Stimulated activated CD4-positive, alpha-beta T cell treated with anti-CD3 and anti-CD28 coated beads, Interleukin-4, amount 100 ng/mL, for 1 hour (primary cell): ENCODE measurements at places on chromosomes 1 and 21.

- DNase-seq = no peak
Observed at GRCh38 chr1:187433598-187433997, 604.8 kb downstream of the PLA2G4A start.

GRCh38 chr1:158080066-158080465 is 86.6 kb downstream of the KIRREL1 start:
- no peak for DNase-seq

DNA sequence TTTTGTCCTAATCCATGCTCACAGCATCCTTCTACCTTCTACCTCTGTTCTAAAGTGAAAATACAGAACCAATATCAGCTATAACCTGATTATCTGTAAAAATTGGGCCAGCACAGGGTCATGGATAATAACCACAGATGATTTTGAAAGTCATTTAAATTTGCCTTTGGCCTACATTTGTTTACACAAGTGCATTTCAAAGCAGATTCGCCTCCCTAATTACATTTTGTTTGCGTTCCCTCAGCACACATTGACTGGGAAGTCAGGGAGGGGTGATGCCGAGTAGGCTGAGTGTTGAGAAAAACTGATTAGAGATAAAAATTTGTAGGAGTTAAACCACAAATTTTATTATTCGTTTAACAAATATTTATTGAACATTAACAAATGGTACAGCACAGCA is 19.2 kb upstream of the RGS8 start:
- no peak for DNase-seq

DNA sequence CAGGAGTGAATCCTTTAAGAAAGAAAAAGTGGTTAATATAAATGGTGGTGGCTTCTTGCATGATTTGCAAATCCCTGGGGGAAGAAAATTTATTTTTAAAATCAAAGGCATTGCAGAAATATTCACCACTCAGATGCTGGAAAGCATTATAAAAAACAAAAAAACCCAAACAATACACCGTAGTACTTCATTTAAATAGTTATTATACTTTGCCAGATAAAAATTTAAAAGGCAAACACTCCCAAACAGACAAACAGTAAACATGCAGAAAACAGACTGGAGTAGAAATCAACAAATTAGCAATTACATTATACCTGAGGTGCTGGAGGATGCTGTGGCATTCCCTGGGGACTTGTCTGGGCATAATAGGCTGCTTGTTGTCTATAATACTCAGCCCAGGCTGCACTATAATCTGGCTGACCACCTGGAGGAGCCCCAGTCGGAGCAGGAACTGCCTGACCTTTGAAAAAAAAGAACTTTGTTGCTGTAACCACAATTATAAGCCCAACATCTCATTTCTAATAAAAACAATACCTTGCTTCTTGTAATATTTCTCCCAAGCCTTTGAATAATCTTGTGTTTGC is 29.9 kb downstream of the FUBP1 start:
- no peak for DNase-seq

- DNase-seq = no peak
Observed at GRCh38 chr1:228095938-228096337, 7.2 kb downstream of the C1orf35 start.

- DNase-seq = no peak
Observed at GRCh38 chr1:187733232-187733631, 904.5 kb downstream of the PLA2G4A start.

DNA sequence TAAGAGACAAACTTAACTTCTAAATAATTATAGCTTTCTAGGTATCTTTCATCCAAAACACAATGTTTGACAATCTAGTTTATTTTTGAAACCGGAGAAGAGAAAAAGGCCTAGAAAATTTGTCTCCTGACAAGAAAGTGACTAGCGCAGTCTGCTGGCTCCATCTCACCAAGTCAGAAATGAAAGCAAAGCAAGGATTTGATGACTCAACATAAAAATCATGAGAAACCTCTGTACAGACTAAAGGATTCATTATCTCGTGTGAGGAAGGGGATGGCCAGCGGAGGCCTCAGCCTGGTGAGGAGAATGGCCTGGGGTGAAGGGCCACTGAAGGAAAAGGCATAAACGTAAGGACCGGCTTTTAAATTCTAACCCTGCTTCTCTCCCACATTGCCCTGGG is 20.0 kb upstream of the TSNAX start:
- no peak for DNase-seq

DNA sequence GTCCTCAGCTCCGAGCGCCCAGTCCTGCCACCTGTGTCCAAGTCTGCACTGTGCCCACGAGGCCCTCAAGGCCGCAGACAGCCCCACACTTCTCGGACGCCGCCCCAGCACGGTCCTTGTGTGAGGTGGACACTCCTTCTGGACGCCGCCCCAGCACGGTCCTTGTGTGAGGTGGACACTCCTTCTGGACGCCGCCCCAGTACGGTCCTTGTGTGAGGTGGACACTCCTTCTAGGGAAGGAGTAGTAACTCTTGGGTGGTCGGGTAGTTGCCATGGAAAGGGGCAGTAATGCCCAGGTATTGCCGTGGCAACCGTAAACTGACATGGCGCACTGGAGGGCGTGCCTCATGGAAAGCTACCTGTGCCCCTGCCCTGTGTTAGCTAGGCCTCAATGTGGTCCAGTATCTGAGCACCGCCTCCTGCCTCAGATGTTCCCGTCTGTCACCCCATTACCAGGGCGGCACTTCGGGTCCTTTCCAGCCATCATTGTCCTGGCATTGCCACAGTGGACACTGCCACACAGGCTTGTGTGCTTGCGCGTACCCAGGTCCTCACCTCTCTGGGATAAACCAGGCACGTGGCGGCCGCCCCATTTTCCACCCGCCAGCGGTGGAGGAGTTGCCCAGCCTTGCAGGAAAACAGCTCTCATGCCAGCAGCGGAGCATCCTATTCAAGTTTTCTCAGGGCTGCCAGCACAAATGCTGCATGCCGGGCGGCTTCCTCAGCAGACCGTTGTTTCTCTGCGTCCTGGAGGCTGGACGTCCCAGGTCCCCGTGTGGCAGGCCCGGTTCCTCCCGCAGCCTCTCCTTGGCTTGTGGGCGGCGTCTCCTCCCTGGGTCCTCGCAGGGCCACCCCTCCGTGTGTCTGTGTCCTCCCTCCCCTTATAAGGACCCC is 40.8 kb upstream of the POFUT2 start:
- DNase-seq = no peak

DNA sequence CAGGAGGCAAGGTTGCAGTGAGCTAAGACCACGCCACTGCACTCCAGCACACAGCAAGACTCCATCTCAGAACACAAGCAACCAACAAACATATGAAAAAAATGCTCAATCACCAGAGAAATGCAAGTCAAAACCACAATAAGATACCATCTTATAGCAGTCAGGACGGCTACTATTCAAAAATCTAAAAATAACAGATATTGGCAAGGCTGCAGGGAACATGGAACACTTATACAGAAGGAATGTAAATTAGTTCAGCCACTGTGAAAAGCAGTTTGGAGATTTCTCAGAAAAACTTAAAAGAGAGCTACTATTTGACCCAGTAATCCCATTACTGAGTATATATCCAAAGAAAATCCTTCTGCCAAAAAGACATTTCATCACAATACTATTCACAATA is 27.6 kb upstream of the POGK start:
- no peak for DNase-seq

DNA sequence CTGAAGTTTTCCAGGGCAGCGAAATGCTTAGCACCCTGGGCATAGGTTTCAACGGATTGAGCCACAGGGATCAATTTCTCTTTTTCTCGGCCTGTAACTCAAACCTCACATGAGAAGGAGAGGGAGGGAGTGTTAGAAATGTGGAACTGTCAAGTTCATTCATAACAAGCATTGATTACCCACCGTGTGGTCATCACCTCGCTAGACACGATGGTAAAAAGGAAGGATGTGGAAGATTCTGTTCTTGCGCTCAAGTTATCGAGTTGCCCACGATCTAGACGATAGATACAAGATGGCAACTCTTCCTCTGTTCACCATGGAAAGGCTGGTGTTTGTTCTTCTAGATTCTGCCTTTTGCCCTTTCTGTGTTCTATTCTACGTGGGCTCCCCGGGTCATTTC is 4.0 kb upstream of the RCAN3 start:
- DNase-seq = no peak

DNA sequence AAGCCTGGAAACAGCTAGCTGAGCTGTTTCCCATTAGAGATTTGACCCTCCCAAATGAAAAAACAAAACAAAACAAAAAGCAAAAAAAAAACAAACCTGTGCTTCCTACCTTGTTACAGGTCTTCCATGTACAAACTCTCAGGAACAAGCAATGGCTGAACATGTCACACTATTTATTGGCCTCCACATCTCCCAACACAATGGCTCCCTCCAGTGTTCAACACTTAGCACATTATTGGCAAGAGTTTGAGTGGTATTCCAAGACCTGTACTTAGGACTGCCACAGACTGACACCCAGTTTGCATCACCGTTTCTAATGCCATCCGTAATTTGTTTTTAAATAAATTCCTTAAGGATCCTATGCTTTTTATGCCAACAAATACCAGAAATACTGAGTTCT is 195.0 kb upstream of the OLFM3 start:
- DNase-seq = no peak

GRCh38 chr1:66444438-66445265 is 89.3 kb upstream of the SGIP1 start:
- no peak for DNase-seq

DNA sequence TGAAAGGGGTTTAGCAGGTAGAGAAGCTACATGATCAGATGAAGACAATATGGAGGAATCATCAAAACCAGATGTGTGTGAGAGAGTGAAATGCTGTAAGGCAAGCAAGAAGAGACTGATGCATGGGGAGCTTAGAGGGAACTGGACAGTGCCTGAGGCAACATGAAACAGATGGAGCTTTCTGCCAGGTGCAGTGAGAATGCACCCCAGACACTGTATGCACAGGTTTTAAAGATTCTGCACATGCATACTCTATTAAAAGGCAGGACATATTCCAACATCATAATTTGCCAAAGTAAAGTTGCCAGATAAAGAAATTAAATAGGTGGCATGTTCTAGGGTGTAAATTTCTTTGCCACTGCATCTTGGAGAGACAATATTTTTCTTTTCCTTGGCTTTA is 200.1 kb downstream of the AMY1C start:
- DNase-seq = no peak

DNA sequence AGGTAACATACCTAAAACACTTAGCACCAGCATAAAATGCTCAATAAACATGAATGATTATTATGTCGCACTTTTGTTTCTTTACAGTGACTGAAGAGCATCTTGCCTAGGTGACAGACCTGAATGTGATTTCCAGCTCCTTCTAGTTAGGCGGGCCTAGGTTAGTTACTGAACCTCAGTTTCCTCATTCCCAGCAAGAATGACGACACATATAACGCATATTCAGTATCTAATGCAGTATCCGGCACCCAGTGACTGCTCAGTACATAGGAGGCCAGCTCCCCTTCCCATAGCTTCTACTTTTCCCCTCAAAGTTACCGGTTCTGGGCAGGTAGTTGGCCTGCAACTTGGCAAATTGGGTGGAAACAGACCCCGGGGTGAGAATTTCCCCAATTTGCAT is 763 bp downstream of the AUNIP start:
- no peak for DNase-seq

DNA sequence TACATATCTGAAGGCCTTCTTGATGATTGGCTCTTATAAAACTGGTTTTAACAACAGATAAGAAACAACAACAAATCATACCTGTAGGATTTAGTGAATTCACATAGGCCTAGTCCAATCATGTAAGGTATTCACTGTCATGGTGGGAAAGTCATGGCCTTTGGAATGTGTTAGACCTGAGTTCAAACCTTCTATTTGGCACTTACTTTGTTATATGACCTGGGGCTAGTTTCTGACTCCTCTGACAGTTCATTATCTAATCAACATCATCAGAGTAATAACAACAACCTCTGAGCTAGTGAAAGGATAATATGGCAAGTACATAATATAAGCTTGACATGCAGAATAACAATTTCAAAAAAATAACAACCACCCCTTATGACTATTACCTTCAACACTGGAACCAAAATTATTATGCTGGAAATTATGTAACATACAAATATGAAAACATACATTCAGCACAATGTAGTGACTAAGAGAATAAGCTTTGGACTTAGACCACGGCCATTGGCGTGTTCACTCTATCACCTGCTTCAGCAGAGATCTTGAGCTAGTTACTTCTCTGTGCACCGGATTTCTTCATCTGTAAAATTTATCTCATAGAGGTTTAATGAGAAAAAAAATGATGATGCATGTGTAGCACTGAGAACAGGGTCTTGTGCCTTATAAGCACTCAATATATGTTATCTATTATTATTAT is 597.6 kb downstream of the LMO4 start:
- DNase-seq = no peak

- no peak for DNase-seq
Observed at GRCh38 chr1:175073061-175073460, 5.4 kb downstream of the TNN start.
